ENCODE measurements at places on chromosomes 7 and 10.

DNA sequence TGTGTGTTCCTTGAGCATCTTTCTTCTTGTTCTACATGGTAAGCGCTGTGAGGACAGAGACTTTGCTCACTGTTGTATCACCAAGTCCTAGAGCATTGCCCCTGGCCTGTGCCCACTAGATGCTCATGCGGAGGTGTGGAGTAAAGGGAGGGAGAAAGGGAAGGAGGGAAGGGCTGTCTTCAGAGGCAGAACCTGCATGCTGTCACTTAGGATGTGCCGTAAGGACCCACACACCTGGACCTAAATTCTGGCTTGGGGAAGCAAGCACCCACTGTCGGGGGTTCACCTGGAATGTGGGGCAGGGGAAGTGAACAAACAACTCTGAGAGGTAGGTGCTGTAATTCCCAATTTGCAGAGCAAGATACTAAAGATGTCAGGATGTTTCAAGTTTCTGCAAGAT lies 129.5 kb downstream of the PTPN20 start:
- no peak for DNase-seq

DNA sequence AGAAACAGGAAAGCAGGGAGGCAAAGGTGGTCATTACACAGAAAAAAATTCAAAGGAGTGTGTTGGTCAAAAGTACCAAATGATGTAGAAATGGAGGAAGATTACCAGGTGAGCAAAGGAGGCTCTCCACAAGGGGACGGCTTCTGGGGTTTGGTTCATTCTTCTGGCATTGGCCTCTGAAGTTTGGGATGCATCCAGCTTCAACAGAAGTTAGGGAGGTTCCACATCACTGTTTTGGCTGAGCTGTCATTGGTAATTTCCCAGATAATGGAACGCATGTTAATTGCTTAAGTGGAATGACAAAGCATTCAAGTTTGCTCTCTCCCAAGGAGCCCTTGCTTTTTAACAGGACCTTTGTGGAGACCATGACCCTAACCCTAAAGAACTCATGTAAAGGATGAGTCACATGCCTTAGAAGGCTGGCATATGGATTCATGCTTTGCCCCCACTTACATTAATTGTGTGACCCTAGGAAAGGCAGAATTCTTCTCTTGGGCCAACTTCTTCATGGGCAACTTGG lies 398.6 kb downstream of the GPAM start:
- no peak for DNase-seq

- DNase-seq, result no peak
Measured at GRCh38 chr10:118868589-118868988, 113.8 kb upstream of the CACUL1 start.

DNA sequence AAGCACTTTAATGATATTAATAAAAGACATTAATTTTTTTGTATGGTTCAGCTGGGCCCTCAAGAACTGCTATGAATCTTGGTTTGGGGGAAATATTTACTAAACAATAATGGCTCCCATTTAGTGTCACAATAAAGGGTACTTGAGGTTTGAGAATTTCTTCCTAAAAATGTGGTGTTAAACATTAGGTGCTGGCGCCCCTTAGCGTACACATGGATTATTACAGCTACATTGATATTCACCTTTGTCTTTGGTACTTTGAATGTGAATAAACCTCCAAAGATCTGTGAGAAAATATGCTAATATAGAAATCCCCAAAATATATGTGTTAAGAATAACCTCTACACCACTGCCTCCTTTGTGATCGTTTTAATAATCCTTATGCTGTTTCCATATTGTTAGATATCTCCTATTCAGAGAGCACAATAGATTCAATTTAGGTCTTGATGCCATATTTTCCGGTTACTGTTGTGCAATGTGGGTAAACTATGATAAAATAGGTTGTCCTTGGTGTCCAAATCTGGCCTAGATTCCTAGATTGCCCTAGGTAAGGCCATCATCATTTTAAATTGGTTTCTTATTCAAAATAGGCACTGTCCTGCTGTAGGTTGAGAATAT lies 161.8 kb upstream of the CACNA2D1 start:
- no peak for DNase-seq

DNA sequence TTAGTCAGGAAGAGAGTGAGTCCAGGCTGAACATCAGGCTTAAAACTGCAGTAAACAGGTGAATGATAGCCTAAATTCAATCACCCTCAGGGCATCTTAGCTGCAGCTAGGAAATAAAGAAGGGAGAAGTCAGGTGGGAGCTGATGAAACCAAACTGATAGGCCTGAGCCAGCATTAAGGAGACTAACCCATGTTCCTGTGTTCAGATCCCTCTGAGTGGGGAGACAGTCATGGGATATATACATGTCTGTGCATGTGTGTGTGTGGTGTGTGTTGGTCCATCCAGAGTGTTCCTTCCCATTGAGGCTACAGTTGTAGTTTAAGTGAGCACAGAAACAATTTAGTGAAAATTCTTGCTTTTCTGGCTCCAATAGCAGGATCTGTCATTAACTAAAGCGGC lies 480.9 kb downstream of the PHTF2 start:
- no peak for DNase-seq

- DNase-seq, result no peak
Measured at GRCh38 chr7:100189061-100189460, 11.3 kb downstream of the STAG3 start.

- no peak for DNase-seq
Measured at GRCh38 chr10:73836427-73836980, 25.1 kb upstream of the NDST2 start.

DNA sequence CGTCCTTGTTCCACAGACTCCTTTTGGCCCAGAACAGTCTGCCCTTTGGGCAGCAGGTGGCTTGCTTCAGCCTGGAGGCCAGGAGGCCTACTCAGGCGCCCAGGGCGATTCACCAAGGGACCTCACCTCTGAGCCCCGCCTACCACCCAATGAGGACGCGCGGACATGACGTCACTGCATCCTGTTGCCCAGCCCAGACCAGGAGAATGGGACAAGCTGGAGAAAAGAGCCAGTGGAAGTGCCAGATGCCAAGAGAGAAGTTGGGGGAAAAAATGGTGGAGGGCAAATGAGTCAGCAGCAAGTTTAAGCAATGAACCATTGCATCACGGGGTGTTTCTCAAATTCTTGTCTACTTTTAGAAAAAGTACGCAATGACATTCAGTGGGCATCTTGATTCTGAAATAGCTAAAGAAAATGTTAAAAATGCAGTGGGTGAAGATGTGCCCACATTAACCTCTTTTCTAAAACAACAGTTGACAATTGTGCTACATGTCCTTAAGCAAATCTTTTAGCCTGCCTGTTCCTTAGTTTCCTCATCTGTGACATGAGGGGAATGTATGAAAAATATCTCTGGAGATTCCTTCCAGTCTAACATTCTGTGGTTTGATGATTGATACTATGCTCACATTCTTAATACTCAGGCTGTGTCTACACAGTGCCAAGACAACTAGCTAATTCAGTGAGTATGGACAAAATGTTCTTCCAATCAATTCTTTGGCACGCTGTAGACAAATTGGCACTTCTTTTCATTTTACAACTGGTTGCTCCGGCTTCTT lies 23.9 kb upstream of the LEP start:
- no peak for DNase-seq

- no peak for DNase-seq
Measured at GRCh38 chr10:1552406-1552805, 184.9 kb downstream of the ADARB2 start.

DNA sequence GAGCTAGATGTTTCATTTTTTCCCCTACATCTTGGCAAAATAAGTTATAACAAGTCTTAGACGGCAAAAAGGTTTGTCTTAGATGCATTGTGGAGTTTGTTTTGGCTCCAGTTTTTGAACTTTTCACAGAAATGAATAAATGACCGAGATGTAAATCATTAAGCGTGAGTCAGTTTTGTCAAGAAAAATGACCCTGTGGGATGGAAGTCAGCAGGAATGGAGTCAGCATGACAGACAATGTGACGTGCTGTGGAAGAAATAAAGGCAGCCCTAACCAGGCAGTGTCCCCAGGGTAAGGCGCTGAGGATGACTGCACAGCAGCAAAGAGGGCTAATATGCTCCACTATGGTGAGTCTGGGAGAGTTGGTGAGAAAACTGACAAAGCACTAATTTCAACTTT lies 163.2 kb downstream of the NOC3L start:
- no peak for DNase-seq

DNA sequence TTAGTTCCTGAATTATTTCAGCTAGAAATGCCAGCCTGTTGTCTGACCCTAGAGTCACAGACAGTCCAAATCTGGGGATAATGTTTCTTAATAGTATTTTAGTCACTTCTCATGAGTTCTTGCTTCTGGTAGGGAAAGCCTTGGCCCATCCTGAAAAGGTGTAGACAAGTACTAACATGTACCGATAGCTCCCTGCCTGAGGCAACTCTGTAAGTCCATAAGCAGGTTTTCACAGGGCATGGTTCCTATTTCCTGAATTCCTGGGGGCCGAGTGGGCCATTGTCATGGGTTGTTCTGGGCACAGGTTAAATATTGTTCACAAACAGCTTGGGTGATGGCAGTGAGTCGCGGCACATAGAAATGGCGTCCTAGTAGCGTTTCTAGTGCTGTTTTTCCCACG lies 3.1 kb upstream of the ZNF117 start:
- no peak for DNase-seq

- no peak for DNase-seq
Measured at GRCh38 chr10:60524541-60524940, 134.9 kb upstream of the ANK3 start.

DNA sequence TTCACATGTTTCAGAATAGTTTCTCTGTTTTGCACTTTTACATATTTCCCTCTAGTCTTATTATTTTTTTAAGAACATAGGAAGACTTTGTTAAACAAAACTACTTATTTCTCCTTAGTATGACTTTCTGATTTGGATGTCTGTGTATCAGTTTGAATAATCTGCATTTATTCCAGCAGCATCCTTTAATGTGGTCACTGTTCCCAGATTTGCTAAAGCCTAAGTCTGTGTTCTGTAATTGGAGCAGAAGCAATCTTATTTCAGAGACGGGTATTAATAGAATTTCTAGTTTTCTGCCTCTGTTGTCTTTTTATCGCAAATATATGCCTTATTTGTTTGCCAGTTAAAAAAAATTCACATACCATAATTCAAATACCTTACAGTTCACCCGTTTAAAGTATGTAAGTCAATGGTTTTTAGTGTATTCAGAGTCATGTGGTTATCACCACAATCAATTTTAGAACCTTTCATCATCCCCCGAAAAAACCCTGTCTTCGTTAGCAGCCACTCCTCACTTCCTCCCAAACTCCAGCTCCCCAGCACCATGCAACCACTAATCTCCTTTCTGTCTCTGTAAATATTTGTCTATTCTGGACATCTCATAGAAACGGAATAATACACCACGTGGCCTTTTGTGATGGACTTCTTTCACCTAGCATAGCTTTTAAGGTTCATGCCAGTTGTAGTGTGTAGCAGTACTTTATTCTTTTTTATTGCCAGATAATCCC lies 58.7 kb downstream of the INPP5F start:
- DNase-seq, result no peak

GRCh38 chr7:30176463-30177109 lies 41.8 kb downstream of the MTURN start:
- DNase-seq, result no peak

- no peak for DNase-seq
Measured at GRCh38 chr7:101169110-101169837, 3.9 kb upstream of the VGF start.

GRCh38 chr10:79327090-79327457 lies 20.2 kb upstream of the PPIF start:
- no peak for DNase-seq

- DNase-seq, result no peak
Measured at GRCh38 chr10:114655671-114656070, 2.4 kb downstream of the ABLIM1 start.

DNA sequence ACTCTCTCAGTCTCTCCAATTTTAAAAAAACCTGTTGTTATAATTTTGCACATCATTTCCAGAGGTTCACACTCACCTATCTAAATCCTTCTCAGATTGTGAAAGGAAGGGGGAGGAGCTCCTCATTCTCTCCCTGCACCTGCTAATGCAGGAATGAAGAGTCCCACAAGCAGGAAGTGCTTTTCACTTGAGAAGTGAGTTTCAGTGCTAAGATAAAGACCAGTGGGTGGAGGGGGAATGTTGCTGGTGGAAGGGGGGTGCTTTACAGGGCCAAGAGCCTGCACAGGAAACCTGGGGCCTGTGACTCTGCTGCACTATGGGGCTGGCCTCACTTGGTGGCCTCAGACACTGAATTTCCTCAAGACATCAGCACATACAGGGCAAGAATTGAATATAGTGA lies 176.4 kb downstream of the PTPN20 start:
- no peak for DNase-seq

DNA sequence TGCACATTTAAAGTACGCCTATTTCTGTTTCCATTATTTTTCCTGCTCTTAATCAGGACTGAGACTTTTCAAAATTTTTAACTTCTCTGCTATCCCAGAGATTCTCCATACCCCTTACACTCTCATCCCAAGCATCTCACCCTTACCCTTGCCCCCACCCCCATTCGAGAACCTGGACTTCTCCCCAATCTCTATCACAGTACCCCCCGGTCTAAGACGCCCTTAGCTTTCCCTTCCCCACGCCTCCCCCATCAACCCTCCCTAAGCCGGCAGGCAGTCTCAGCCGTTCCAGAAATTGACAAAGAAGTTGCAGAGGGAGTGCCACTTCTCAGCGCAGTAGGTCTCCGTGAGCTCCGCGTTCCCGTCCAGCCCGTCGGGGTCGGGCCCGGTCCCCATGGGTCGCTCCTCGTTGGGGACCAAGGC lies 1.4 kb downstream of the FGFBP3 start:
- no peak for DNase-seq

GRCh38 chr7:18320971-18321567 lies 174.5 kb upstream of the HDAC9 start:
- DNase-seq, result no peak

GRCh38 chr7:117005449-117005848 lies 52.1 kb downstream of the ST7 start:
- no peak for DNase-seq

DNA sequence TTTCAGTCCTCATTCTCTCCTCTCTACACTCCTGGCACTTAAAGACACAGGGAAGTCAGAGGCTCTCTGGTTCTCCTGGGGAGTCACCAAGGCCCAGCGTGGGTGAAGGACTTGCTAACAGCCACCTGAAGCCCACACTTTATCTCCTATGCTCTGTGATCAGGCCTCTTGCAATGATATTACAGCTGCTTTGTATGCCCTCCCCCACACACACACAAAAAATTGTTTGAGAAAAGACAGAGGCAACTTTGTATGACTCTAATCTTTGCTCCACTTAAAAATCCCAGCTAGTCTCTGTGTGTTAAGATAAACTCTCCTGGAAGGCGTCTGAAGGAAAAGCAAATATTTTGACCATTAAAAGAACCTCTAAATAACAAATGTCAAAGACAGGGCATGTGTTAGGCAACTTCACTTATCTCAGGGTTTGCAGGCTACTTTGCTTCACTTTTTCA lies 507.2 kb downstream of the TNS3 start:
- no peak for DNase-seq

DNA sequence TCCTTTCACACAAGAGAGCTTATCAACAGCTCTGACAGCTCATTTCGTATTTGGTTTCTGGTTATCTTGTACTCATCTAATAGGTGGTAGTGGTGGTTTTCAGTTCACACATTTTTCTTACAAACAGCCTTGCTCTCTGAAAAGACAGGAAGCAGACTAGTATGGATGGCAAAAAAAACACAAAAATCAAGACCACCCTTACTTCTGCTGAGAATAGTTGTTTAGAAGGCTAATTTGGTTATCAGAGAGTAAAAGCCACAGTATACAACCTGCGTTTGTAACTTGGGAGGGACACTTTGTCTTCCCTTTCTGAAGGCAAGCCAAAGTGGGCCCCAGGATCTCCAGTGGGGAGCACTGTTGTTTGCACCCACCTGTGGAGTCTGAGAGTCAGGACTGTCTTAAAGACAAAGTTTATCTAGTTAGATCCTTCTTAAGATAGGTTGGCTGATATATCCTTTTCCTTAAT lies 68.0 kb downstream of the PIP4K2A start:
- DNase-seq, result no peak

GRCh38 chr10:68992636-68993440 lies 4.2 kb downstream of the KIFBP start:
- DNase-seq, result no peak

All from stimulated activated CD4-positive, alpha-beta T cell treated with anti-CD3 and anti-CD28 coated beads, Interleukin-2, amount 100 ng/mL, for 4 hours (primary cell).